ENCODE measurements at places on chromosomes 5 and 9.

GRCh38 chr5:73172951-73173350 lies at the start of gene TMEM174:
TSS of gene TMEM174 (plus strand) at chr5:73173193. CDS start at chr5:73173244, 51 bp downstream.
- DNase-seq = no peak

DNA sequence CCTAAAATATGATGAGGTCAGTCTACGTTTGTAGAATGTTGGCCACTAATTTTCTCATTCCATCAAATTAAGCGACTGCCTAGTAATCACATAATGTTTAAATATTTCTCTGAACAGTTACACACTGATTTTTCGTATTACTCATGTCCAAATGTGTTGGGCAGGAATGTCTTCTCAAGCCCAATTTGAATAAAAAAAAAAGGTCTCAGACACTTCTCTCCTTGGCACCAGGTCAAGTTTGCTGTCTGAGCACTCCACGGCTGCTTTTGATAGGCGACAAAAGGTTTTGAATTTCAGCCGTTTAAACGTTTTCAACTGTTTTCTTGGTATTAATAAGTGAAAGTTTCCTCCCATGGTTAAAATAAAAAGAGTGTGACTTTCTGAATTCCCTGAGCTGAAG lies 542.1 kb downstream of the IRX1 start:
- DNase-seq = no peak

DNA sequence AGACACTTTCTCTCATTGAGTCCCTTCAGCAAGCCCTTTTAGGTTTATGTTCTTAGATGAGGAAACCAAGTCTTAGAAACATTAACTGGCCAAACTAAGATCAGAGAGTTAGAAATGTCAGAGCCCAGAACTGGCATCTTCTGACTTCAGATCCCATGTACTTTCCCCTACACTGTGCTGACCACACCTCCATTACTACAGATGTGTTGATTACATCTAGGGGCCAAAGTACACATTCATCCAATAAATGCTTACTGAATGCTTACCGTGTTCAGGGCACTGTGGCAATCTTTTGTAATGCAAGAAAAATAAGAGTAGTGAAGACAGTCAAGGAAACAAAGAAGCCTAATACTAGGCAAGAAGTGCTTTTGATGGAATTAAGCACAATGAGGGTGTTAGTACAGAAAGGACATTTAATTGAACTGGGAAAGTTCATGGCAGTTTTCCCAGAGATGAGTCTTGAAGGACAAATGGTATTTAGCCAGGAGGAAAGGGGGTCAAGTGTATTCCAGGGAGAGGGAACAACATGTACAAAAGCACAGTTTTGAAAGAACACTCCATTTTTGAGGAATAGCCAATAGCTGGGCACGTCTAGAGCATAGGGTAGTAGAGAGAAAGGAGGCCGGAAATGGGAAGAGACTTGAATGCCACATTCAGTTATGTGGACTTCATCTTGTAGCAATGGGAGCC lies 89.7 kb upstream of the CDKN2B start:
- DNase-seq = no peak

DNA sequence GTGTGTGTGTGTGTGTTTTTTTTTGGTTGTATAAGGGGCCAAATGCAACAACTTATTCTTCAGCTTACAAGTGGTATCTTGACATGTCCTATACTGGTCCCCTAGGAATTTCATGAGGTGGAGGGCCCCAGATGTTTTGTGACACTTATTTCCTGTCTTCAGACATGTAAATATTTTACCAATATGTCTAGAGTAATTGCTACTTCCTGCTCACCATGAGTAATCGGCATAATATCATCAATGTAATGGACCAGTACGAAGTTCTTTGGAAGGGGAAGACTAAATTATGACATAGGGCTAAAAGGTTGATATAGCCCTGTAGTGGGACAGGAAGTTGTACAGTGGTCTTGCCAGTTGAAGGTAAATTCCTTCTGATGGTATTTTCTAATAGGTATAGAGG lies 3.7 kb upstream of the OTULIN start:
- DNase-seq = no peak

DNA sequence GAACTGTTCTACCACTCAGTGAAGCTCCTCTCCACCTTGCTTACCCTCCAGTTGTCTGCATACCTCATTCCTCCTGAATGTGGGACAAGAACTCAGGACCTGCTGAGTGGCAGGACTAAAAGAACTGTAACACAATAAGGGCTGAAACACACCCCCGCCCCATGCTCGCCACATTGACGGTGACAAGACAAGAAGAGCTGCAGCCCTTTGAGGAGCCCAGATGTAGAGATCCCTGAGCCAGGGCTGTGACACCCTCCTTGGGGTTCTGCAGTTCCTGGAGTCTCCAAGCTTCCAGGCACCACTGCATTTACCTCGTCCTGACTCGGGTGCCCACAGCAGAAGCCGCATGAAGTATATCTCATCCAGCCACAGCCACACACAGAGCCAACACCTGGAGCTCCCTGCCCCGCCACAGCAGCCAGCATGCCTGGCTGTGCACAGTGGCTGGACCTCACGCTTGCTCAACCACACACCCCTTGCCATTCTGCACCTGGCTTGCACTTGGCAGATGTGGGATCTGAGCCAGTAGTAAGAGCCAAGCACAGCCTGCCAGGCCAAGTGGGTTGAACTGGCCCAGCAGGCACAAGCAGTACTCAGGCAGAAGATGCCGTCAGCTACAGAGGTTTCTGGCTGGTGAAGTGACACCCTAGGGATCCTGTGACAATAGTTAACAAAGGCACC lies 166.1 kb downstream of the RNF180 start:
- DNase-seq = no peak

DNA sequence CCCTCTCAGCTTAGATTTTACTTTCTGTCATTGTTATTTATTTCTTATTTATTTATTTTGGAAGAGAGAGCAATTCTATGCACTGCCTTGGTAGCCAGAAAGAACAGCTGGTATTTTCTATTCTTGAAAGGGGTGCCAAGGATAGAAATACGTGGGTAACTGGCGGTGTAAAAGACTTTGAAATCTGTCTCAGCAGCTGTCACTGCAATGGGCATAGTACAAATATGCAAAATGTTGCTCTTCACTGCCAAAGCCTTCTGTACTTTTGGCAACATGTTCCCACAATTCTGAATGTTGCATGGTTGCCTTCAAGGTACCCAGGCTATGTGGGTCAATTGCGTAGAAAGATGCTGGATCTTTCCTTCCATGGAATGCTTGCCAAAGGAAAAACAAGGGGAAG lies 230.2 kb upstream of the EDIL3 start:
- no peak for DNase-seq

- no peak for DNase-seq
These were observed 27.2 kb downstream of the C9orf152 start for GRCh38 chr9:110180511-110181434.

DNA sequence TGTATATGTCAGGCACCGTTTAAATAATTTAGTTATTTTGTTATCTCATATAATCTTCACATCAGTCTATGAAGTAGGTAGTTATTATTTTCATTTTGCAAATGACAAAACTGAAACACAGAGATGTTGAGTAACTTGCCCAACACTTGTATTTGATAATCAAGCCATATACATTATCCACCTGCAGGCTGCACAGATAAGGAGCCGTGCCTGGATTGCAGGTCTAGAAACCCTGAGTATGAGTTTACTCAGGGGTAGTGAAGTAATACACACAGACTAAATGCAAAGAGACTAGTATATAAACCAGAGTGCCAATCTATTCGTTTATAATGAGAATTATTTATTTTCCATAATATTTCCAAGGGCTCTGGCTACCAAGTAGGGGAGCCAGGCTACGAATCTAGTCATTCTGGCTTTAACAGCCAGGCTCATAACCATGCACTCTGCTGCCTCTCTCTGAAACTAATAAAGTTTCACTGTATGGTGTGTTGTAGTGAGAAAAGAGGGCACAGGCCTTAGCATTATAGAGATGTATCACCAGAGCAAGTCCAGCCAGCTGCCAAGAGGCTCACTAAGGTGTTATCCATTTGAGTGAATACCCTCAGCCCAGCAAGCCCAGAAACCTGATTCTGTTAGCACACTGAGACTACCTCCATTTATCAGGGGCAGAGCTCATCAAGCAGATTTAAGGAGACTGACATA lies 4.5 kb downstream of the HEMGN start:
- DNase-seq = no peak

- no peak for DNase-seq
These were observed 328.4 kb downstream of the EFNA5 start for GRCh38 chr5:107342371-107342770.

GRCh38 chr5:74722271-74722670 lies 37.2 kb downstream of the HEXB start:
- DNase-seq = no peak

DNA sequence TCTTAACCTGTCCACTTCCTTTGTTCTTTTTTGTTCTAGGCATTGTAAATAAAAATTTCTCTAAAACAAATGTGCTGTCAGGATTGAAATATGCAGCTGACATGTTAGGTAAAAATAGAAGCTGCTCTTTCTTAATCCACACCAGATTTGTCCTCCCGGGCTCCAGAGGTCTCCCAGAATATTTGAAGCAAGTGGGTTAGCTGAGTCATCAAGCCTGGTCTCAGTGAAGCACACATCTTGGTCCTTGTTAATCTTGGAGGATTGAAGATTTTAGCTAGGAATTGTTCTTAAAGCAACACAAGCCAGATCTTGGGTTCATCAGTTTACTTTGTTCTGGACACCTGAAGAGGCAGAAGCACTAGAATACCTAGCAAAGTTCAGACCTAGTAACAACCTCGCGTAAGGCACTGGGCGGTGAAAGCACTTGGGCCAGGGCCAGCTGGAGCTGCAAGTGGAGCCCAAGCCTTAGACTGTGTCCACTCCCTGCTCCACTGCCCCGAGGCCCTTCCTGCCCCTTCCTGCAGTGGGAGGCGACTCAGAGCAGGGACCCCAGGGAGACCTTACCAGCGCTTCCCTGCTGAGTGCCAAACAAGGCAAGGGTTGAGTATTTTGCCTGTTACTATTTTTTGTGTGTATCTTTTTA lies 36.5 kb downstream of the HABP4 start:
- no peak for DNase-seq

All from stimulated activated CD4-positive, alpha-beta T cell treated with anti-CD3 and anti-CD28 coated beads, Interleukin-15, amount 100 ng/mL, for 1 hour (primary cell).